ENCODE measurements at places on chromosomes 3 and 15. TPM values are rescaled to one million over a fixed set of nuclear protein-coding genes. Genes with fewer than 3 reads are reported as not detected.

DNA sequence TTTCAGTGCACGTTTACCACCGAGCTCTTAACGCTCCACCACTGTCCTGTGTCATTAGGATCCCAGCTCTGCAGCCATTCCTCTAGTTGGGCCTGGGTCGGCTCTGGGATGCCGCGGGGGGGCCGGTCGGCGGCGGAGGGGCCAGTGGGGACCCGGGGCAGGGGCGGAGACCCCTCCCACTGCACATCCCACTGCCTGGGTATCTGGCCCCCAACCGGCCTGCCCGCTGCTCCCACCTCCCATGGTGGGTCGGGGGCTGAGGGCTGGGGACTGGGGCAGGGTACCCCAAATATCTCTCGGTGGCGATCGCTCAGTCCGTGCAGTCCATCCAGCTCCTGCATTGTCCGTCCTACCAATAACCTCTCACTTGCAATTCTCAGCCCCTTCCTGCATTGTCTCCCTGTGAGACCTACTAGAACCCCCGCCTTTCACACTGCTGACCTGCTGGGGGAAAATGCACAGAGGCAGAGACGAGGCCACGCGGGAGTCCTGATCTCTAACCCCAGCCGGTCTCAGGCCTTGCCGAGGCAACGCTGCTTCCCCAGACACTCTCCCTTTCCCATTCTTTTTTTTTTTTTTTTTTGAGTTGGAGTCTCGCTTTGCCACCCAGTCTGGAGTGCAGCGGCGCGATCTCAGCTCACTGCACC, 24.0 kb upstream of the MUC20 start:
- no peak for DNase-seq
- no peak overlapping the region for H3K27ac ChIP-seq
- peaks cover 22% of the 10 kb centered on the region for H3K4me1 ChIP-seq

- DNase-seq, result no peak
- 0 out of 2 replicates have a peak, but pooled peaks cover 6% of the 10 kb centered on the region for H3K36me3 ChIP-seq
- no peaks in the 10 kb centered on the region for H3K27me3 ChIP-seq
- no peaks in the 10 kb centered on the region for H3K4me1 ChIP-seq
Measured at GRCh38 chr3:164200053-164200823, 878.1 kb downstream of the SI start.

DNA sequence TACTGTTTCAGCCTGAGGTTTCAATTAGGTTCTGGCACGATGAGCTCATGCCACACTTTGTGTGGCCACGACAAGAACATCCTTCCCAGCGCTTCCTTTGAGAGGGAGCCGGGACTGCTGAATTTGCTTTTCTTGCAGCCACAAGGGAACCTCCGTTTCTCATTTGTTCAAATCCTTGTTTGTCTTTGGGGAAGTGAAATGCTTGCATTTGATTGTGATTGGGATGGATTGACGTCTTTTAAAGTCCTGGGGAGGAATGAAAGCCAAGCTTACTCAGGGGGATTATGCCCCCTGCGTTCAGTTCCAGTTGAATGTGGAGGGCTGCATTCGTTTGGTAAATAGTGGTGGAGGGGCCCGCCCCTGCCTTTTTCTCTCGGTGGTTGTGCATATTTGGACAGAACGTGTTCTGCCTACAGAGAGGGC, 277.6 kb downstream of the THSD4 start:
- no peak overlapping the region for H3K4me3 ChIP-seq
- no peak overlapping the region for H3K27ac ChIP-seq
- no peaks in the 10 kb centered on the region for H3K4me1 ChIP-seq
- peaks cover 6% of the 10 kb centered on the region for H3K36me3 ChIP-seq
- no peaks in the 10 kb centered on the region for H3K27me3 ChIP-seq
- no peak for DNase-seq

DNA sequence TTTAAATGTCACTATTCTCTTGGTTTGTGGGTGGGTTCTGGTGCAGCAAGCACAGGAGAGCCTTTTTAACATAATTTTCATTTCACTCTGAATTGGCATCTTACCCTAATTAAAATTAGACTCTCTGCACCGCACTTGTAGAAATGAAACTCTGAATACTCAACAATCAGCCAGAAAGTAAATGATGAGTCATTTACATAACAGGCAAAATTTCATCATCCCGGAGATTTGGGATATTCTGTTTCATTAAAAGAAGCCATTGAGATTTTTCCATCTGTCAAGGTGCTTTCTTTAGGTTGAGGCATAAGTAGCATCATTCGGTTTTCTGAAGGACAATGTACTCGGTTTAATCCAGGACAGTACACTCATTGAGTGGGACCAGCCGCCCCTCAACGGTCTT, 111.0 kb downstream of the RFTN1 start:
- peak; percentile 12 for DNase-seq
- peaks cover 24% of the 10 kb centered on the region for H3K36me3 ChIP-seq
- H3K27ac ChIP-seq, result peak overlapping the region; percentile 36
- peaks cover 51% of the 10 kb centered on the region for H3K4me1 ChIP-seq
- peaks cover 2% of the 10 kb centered on the region for H3K27me3 ChIP-seq
- H3K4me3 ChIP-seq, result peak overlapping the region; percentile 61

DNA sequence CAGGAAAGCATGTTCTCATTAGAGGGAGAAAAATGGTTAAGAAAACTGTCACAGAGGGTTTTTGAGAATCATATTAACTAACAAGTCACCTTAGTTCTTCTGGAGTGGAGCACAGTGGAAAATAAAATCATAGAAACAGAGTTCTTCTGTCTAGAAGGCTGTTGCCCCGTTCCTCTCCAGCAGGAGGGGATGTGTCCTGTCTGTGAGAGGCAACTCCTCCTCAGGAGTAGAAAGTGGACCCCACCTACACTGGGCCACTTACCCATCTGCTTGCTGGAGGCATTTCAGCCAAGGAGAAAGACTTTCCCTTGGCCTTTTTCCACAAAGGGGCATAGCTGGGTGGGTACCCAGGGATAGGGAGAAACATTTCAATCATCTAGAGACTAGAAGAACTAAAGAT, 106.6 kb downstream of the SSR3 start:
- H3K27ac ChIP-seq, result no peak overlapping the region
- DNase-seq, result no peak
- no peak overlapping the region for H3K4me3 ChIP-seq
- peaks cover 2% of the 10 kb centered on the region for H3K27me3 ChIP-seq
- H3K4me1 ChIP-seq, result peaks cover 6% of the 10 kb centered on the region
- H3K36me3 ChIP-seq, result no peaks in the 10 kb centered on the region

GRCh38 chr15:68768321-68768720, 52.4 kb downstream of the ANP32A start:
- DNase-seq, result peak; percentile 55
- H3K4me1 ChIP-seq, result peaks cover 11% of the 10 kb centered on the region
- H3K4me3 ChIP-seq, result no peak overlapping the region
- H3K27ac ChIP-seq, result no peak overlapping the region
- peaks cover 9% of the 10 kb centered on the region for H3K27me3 ChIP-seq
- no peaks in the 10 kb centered on the region for H3K36me3 ChIP-seq

- no peaks in the 10 kb centered on the region for H3K4me1 ChIP-seq
- DNase-seq, result no peak
- H3K4me3 ChIP-seq, result no peak overlapping the region
- no peak overlapping the region for H3K27ac ChIP-seq
- no peaks in the 10 kb centered on the region for H3K36me3 ChIP-seq
Measured at GRCh38 chr15:101534376-101534970, 45.0 kb upstream of the PCSK6 start.

DNA sequence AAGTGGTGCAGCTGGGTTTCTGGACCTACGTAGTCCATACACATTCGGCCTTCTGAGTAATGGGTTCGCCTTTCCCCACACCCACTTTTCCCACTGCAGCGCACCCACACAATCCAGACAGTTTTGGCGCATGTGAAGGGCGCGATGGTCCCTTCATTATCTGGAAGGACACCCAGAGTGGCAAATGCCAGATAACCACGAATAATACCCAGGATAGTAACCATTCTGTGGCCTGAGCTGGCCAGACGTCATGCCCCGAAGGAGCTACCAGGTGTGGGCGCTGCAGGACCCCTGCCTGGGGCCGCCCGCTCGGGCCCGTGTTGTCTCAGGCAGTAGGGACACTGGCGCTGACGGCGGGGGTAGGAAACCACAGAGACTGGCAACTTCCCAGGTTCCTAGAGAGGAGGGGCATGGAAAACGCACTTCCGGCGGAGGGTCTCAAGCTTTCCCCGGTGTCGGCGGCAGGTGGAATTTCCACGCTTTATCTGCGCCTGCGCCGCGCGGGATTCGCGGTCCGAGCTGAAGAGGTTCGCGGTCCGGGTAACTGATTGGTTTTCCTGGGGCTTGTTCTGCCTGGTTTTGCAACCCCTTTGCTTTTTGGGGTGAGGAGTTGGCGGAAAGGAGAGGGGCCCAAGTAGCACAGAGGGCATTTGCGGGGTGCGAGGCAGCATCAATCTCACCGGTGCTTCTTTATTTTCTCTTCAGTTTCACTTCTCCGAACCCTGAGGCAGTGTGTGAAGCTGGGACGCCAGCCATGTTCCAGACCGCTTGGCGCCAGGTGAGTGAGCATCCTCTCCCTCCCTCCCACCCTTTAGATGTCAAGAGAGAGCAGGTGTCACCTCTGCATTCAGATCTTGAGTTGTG, at the start of gene ZNF620:
Gene ZNF620 (plus strand): TSS at position 441 of the 864 bp plus-strand sequence. CDS start 314 bp downstream, at position 755.
- no peaks in the 10 kb centered on the region for H3K27me3 ChIP-seq
- H3K4me1 ChIP-seq, result peaks cover 32% of the 10 kb centered on the region
- H3K27ac ChIP-seq, result peak within 1 kb of the TSS; percentile 95
- peak within 1 kb of the TSS; percentile 90 for H3K4me3 ChIP-seq
- no peak for DNase-seq
- no peaks in the 10 kb centered on the region for H3K36me3 ChIP-seq

DNA sequence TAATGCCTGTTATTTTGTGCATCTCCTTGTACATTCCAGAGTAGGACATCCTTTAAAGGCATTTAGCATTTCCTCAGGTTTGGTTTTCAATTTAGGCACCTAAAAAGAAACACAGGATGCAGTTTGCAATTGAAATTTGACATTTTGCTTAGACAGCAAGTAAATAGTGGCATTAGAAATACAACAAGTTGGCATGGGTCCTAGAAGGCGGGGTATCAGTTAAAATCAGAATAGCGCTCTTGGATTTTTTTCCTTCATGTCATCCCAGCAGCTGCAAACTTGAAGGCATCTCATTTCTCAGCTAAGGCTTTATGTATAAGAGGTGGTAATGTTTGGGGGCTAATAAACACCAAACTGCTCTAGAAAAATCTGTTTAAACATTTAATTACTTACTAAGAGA, 47.5 kb upstream of the SKOR1 start:
- H3K27ac ChIP-seq, result no peak overlapping the region
- no peak overlapping the region for H3K4me3 ChIP-seq
- peaks cover 22% of the 10 kb centered on the region for H3K4me1 ChIP-seq
- H3K36me3 ChIP-seq, result no peaks in the 10 kb centered on the region
- no peak for DNase-seq
- peaks cover 2% of the 10 kb centered on the region for H3K27me3 ChIP-seq

GRCh38 chr3:52014613-52015012, 18.9 kb upstream of the RPL29 start:
- no peak overlapping the region for H3K27ac ChIP-seq
- no peaks in the 10 kb centered on the region for H3K36me3 ChIP-seq
- no peak for DNase-seq
- H3K4me3 ChIP-seq, result no peak overlapping the region
- H3K27me3 ChIP-seq, result peaks cover 3% of the 10 kb centered on the region
- H3K4me1 ChIP-seq, result peaks cover 6% of the 10 kb centered on the region

GRCh38 chr3:25856902-25857518, 67.1 kb downstream of the OXSM start:
- peak; percentile 45 for DNase-seq
- H3K4me1 ChIP-seq, result peaks cover 25% of the 10 kb centered on the region
- no peak overlapping the region for H3K27ac ChIP-seq
- no peak overlapping the region for H3K4me3 ChIP-seq

DNA sequence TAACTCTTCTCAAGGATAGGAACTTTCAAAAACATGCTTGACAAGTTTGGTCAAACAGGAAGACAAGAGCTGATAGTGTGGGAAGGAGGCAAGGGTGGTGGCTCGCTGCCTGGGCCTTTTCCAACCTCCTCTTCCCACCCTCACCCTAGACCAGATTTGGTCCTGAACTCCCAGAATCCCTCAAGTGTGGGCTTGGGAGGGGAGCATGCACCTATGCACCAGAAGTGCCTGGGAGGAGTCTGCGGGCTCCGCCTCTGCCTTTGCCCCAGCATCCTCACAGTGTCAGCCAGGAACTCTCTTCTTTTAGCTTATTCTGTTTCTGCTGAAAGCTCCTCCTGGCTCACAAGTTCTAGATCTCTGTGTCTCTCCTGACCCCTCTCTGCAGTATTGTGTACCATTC, 126.2 kb upstream of the MRPS22 start:
- no peak overlapping the region for H3K4me3 ChIP-seq
- H3K27me3 ChIP-seq, result peaks cover 3% of the 10 kb centered on the region
- H3K36me3 ChIP-seq, result no peaks in the 10 kb centered on the region
- DNase-seq, result no peak
- H3K4me1 ChIP-seq, result peaks cover 6% of the 10 kb centered on the region
- H3K27ac ChIP-seq, result no peak overlapping the region

- no peaks in the 10 kb centered on the region for H3K4me1 ChIP-seq
- H3K27ac ChIP-seq, result no peak overlapping the region
- DNase-seq, result no peak
- no peaks in the 10 kb centered on the region for H3K27me3 ChIP-seq
- H3K36me3 ChIP-seq, result no peaks in the 10 kb centered on the region
Measured at GRCh38 chr15:27582726-27583410, 516.2 kb downstream of the OCA2 start.

- H3K27ac ChIP-seq, result peak overlapping the region; percentile 52
- peaks cover 3% of the 10 kb centered on the region for H3K27me3 ChIP-seq
- peak; percentile 25 for DNase-seq
- H3K4me3 ChIP-seq, result no peak overlapping the region
- peaks cover 9% of the 10 kb centered on the region for H3K36me3 ChIP-seq
Measured at GRCh38 chr15:52463638-52464037, 65.0 kb downstream of the MYO5A start.

GRCh38 chr3:127669541-127670228, 3.1 kb upstream of the ABTB1 start:
- no peak overlapping the region for H3K27ac ChIP-seq
- H3K4me1 ChIP-seq, result peaks cover 29% of the 10 kb centered on the region
- no peaks in the 10 kb centered on the region for H3K36me3 ChIP-seq
- peaks cover 3% of the 10 kb centered on the region for H3K27me3 ChIP-seq

GRCh38 chr3:37768107-37768809, 93.4 kb upstream of the CTDSPL start:
- H3K27me3 ChIP-seq, result peaks cover 44% of the 10 kb centered on the region
- H3K36me3 ChIP-seq, result no peaks in the 10 kb centered on the region
- H3K4me1 ChIP-seq, result no peaks in the 10 kb centered on the region
- no peak overlapping the region for H3K27ac ChIP-seq
- H3K4me3 ChIP-seq, result no peak overlapping the region

DNA sequence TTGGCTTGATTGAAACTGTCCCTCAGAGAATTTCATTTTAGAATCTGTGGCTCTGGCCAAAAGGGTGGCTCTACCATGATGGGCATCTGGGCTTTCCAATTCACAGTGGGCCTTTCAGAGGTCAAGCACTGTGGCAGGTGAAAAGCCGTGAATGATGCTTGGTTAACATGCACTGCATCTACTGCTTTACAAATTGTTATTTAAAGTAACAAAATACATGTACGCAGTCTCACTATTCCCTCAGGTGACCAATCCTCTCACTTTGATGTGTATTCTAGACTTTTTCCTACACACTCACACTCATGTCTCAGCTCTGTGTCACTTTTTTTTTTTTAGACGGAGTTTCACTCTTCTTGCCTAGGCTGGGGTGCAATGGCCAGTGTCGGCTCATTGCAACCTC, 70.5 kb downstream of the MGLL start:
- H3K4me3 ChIP-seq, result no peak overlapping the region
- H3K27ac ChIP-seq, result no peak overlapping the region
- H3K27me3 ChIP-seq, result no peaks in the 10 kb centered on the region

Gene HEMK1
- total RNA-seq, result 18.3 TPM

Gene LYZL4
- not detected for total RNA-seq

Gene C2CD4A
- not detected for total RNA-seq

Gene GPR15
- total RNA-seq, result not detected

Gene CLDN16
- not detected for total RNA-seq

Gene ASB14
- not detected for total RNA-seq

Gene COMMD4
- 133 TPM for total RNA-seq

Gene EPHB1
- total RNA-seq, result 0.81 TPM

Gene PRR20G
- not detected for total RNA-seq

Gene CPN2
- total RNA-seq, result 0.15 TPM

Gene SNRPA1
- total RNA-seq, result 66.3 TPM

Gene MYZAP
- total RNA-seq, result 0.18 TPM

Gene ZBBX
- total RNA-seq, result not detected
